ENCODE measurements at places on chromosomes 3 and 15. TPM values are rescaled to one million over a fixed set of nuclear protein-coding genes. Genes with fewer than 3 reads are reported as not detected.

GP9 gene
- not detected for total RNA-seq

CRBN gene
- 25.9 TPM for total RNA-seq

MESP2 gene
- total RNA-seq = 0.52 TPM

LRTM1 gene
- total RNA-seq = not detected

GUCA1C gene
- total RNA-seq = not detected

AADACL2 gene
- total RNA-seq = not detected

CCDC9B gene
- total RNA-seq = 19.9 TPM

VPS39 gene
- 14.3 TPM for total RNA-seq

ACKR4 gene
- total RNA-seq = not detected

DNAH12 gene
- 0.09 TPM for total RNA-seq

CPEB1 gene
- 3.3 TPM for total RNA-seq

LMCD1 gene
- total RNA-seq = 70.3 TPM

OR5K4 gene
- not detected for total RNA-seq

All from A549 treated with AZD2906 at 1 μM for 4 hours (cell line).